ENCODE measurements at places on chromosomes 3 and 15.

- DNase-seq, result no peak
Observed at GRCh38 chr3:65836047-65836446, 202.7 kb downstream of the MAGI1 start.

DNA sequence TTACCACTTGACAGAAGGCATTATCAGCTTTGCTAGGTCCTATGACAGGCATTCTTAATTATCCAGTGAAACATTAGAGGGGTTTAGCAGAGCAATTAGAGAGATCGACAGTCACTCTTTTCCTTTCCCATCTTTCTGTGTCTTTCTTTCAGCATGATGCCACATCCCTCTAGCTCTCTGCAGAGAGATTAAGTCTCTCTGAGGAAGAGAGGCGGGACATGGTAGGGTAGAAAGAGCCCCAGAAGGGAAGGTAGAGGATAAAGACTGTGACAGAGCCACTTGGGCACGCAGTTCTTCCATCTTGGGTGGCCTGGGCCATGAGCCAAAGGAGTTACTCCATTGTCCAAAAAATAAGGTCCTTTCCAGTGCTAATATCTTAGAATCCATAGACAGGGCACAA lies 55.8 kb downstream of the HHLA2 start:
- DNase-seq, result peak; percentile 58

DNA sequence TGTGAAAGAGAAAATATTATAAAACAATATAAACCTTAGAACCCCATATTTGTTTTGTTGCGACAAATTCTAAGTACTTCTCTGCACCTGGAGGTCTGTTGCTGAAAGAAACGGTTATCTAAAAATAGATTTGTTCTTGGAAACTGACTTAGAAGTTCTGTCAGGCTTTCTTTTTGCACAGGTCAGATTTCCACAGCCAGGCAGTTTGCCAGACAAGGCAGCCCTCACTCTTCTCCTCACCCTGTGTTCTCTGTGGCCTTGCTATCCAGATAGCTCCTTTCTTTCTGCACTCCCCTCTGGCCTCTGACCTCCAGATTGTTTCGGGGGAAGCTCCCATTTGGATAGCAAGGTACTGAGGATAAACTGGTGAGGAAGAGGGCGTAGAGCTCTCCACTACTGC lies 413.3 kb upstream of the ONECUT1 start:
- DNase-seq, result no peak

- DNase-seq, result no peak
Observed at GRCh38 chr3:27561576-27561975, 77.4 kb upstream of the SLC4A7 start.

- no peak for DNase-seq
Observed at GRCh38 chr15:41985236-41986160, 13.1 kb upstream of the EHD4 start.

DNA sequence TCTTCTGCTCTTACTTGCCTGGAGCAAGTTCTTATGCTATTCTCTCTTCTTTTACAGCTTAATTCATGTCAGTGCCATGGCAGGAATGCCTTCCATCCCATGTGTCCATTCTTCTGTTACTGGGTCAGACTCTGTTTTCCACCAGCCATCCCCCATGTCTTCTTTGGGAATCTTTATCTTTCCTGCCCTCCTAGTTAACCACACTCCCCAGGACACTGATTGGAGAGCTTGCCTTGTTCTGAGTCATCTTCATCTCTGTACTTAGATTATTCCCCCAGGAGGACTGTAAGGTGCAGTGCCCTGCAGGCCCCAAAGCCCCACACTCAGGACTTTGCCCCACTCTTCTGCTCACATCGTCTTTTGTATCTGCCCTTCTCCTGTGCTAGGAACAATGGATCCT lies 3.6 kb downstream of the ABHD17C start:
- no peak for DNase-seq

DNA sequence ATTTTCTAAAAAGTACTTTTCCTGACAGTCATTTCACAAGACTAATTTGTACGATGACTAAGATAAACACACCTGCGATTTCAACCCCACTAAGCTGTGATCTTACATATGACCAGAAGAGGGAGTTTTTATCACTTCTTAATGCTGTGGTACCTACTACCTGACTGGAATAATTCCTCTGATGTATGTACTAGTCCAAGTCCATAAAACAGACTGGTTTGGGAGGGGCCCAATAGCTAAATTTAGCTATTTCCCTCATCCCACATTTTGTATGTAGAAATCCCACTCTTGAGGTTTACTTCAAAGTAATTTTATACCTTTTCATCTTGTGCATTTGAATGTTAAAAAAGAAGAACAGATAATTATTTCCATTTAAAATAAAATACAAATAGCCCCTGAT lies 49.7 kb upstream of the SCAANT1 start:
- peak; percentile 47 for DNase-seq

DNA sequence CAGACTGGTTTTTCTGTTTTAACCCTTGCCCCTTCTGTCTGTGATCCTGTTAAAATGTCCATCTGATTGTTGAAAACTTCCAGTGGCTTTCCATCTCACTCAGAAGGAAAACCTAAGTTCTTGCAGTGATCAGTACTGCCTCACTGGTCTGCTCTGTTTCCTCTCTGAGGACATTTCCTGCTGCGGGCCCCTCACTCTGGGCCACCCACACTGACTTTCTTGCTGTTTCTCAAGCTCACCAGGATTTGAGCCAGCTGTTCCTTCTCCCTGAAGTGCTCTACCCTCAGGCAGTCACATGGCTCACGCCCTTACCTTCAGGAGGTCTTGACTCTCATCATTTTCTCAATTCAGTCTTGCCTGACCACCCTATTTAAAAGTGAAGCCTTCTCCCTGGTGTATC lies 1.8 kb downstream of the GRK7 start:
- peak; percentile 10 for DNase-seq

DNA sequence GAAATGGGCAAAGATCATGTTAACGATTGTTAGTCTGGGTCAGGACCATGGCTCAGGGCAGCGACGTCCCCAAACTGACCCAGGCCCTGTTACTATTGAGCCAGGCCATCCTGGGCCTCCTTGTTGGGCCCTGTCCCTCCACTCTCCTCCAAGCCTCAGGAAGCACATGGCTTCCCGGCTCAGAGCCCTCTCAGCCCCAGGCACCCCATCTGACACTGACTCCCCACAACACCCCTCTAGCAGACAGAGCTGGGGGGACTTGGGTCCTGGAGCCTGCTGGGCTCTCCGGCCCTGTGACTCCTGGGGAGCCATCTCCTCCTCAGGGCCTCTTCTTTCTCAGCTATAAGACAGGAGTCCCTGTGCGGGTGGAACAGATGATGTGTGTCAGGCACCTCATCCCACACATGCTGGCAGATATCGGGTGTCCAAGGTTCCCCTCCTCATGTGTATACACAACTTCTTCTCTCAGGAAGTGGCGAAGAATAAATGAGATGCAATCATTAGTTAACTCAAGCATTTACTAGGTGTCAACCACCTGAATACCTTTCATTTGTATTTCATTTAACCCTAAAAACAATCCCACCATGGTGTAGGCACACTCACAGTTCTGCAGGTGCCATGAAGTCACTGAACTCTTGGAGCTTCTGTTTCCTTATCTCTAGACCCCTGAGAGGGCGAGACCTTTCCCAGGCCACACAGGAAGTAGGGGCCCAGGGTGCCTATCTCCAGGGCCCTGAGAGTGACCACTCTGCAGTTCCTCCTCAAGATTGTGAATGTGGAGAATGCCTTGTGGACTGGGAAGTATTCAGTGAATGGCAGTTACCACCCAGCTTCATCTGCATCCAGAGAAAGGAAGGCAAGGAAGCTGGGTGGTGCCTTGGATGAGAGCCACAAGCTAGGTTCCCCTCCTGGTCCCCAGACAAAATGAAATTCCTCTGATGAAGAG lies 282.5 kb upstream of the TLE3 start:
- DNase-seq, result no peak

DNA sequence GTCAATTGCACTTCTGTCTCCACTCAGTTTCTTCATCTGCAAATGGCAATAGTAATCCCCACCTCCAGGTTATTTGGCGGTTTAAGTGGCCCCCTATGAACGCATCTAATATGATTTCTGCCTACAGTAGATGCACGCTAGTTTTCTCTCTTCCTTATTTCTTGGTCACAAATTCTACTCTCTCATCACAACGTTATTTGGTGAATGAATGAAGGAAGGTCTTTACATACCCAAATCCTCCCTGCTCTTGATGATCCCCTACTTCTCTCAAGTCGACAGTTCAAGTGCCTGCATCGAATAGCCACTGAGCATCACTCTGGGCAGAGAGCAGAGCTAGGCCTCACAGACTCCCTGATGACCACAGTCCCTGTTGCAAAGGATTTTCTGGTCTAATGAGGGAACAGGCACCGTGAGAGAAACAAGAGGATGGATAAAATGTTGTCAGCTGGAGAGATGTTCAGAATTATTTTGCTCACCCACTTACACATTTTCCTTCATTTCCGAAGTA lies 181.2 kb upstream of the SMAD3 start:
- no peak for DNase-seq

GRCh38 chr3:136984837-136985236 lies 27.1 kb downstream of the IL20RB start:
- DNase-seq, result no peak

GRCh38 chr3:50340448-50341329 lies at the start of gene RASSF1:
Gene RASSF1 (minus strand): TSS chr3:50340836. CDS start chr3:50340805, 31 bp downstream.
- no peak for DNase-seq

GRCh38 chr3:20256144-20256543 lies 70.1 kb upstream of the SGO1 start:
- no peak for DNase-seq

Measured in D341Med (cell line).